Stimulated activated memory B cell treated with anti-CD40 and anti-IgM and Interleukin-4, amounts not matched to agents 10 μg/mL and 1 μg/mL and 100 μg/mL, for 72 hours (primary cell): ENCODE measurements at places on chromosomes 11 and 22.

DNA sequence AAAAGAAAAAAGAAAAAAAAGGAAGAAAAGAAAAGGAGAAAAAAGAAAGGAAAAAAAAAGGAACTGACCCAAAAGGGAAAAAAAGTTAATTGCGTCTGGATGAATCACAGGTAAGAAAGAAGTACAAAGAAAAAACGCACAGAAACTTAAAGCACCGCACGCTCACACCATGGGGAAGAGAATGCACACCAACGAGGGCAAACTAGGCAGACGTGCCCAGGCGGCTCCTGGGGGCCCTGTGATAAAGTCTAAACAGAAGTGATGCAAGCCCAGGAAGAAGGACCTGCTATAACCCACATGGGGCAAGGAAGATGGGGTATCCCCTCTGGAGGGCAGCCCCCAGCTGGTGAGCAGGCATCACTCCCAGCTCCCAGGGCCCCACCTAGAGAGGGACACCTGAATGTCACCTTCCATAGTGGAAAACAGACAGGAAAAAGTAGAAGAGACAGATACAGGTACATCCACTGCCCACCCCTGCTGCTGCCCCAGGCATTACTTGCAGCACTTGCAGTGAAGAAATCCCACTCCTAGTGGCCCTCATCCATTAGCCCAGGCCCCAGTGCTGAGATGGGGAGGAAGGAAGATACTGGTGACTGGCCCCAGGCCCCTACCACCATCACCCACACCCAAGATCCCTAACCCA is 28.9 kb downstream of the NAP1L4 start:
- no peak for ATAC-seq

- ATAC-seq = no peak
Measured at GRCh38 chr11:48036466-48036865, 56.1 kb downstream of the PTPRJ start.

DNA sequence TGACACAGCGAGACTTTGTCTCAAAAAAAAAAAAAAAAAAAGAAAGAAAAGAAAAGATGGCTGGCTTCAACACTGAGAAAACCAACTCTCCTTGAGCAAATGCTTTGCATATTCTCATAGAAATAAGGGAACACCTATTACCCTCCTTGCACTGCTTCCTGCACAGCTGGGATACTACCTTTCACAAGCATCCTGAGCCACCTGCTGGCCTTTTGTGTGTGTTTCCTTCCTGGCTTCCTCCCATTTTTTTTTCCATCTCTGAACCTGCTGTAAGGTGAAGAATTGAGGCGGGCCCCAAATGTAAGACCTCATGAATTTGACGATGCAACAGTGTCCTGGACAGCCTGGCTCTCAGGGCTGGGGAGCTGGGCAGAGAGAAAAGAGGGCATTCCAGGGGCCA is 1.9 kb upstream of the RFPL3 start:
- no peak for ATAC-seq

DNA sequence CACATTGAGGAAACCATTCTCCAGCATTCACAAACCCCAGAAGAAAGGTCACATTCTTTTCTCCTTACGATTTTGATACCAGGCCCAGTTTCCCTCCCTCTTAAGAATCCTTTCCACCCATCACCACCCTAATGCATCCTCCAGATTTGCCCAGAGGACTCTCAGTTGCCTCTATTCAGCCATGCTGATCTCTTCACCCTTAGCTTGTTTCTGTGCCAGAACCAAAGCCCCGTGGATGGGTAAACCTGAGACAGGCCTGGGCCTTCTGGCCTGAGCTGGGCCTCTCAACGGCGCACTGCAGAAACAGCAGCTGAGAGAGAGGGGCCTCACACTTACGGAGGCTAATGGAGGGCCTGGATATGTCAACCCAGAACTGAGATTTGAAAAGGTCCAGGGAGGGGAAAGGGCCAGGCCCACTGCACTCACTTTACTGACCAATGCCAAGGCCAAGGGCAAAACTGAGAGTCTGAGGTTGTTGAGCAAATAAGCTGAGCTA is 32.2 kb upstream of the OAF start:
- ATAC-seq = no peak
